ENCODE measurements at places on chromosomes 7 and 10. TPM values are rescaled to one million over a fixed set of nuclear protein-coding genes. Genes with fewer than 3 reads are reported as not detected.

The HILPDA gene
- 33.9 TPM for total RNA-seq

DNA sequence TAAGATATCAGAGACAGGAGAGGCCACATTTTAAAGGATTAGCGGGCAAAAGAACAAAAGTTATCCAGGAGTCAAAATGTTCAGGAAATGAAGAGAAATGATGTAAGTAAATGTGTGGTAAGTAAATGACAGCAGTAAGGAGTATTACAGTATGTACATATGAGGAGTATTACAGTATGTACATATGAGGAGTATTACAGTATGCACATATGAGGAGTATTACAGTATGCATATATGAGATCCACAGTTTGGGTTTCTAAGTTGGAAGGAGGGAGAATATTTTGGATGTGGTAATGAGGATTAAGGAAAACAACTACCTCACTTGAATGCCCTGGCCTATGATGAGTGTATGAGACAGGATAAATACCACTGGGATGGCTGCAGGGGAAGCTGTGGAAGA is 192.4 kb upstream of the DGKB start:
- DNase-seq, result no peak

GRCh38 chr7:23863209-23863787 is 153.3 kb downstream of the STK31 start:
- no peak for DNase-seq

- no peak for DNase-seq
Measured at GRCh38 chr10:47333532-47333931, 11.3 kb downstream of the GDF2 start.

- no peak for DNase-seq
Measured at GRCh38 chr10:125868372-125868975, 12.6 kb downstream of the DHX32 start.

The STEAP1B gene
- 8.7 TPM for total RNA-seq

DNA sequence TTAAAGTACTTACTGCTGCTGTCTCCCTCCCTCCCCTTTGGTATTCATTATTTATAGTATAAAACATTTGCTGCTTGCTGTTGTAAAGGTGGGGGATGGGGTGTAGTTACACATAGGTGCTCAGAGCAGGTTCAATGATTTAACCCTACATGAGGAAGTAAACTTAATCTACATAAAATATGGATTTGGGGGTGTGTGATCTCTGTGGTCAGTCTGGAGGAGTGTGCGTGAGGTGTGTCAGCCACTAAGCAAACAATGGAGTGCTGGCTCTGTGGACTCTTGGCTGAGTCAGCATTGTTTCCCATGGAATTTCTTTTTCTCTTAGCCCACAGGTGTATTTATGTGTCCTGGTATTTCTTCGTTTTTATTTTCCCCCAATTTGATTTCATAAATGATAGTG is 133.9 kb downstream of the AUTS2 start:
- DNase-seq, result no peak

The ZNF467 gene
- 0.50 TPM for total RNA-seq

GRCh38 chr7:88647825-88648224 is 111.7 kb upstream of the ZNF804B start:
- DNase-seq, result no peak

- DNase-seq, result no peak
Measured at GRCh38 chr7:155107126-155107525, 37.0 kb downstream of the HTR5A start.

The CALML5 gene
- total RNA-seq, result not detected

GRCh38 chr7:14806891-14807290 is 95.7 kb downstream of the DGKB start:
- DNase-seq, result no peak

DNA sequence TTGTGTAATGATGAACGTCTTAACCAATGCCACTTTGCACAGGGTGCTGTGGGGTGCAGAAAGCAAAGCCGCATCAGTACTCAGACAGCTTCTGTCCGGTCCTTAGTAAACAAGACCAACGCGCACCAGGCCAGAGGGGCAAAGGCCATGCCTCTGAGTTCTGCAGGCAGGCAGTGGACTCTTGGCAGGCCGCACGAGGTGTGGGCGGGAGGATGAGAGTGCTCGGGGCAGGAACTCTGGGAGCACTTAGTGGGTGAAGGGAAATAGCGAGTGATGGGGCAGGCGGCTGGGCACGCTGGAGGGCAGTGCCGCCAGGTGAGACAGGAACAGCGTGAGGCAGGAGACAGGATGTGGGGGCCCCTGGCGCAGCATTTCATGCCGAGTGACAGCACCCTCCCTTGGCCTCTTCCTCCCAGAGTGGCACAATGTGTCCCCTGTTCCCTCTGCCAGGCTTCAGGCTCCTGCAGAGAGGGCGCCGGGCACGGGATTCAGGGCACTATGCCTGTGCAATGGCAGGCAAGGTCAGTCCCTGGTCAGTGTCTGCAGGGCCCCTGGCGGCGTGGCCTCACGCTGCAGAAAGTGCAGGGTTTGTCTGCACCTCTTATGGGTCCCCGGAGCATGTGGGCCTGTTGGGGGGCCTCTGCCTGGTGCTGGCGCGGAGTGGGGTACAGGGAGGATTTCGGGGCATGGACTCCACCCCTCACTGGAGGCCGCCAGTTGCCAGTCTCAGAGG is 60.4 kb downstream of the VIPR2 start:
- no peak for DNase-seq

The RTKN2 gene
- total RNA-seq, result 22.1 TPM

- DNase-seq, result no peak
Measured at GRCh38 chr10:114239117-114239993, at the start of gene VWA2. TSS of gene VWA2 (plus strand) at chr10:114239254. CDS start at chr10:114248714, 9,460 bp downstream.

GRCh38 chr7:136523571-136523970 is 344.9 kb upstream of the CHRM2 start:
- no peak for DNase-seq
